Suppressor macrophage treated with lipopolysaccharide for 4 hours (primary cell): ENCODE measurements at places on chromosomes 2 and 18.

GRCh38 chr2:60505880-60506260 is 47.6 kb downstream of the BCL11A start:
- no peak for DNase-seq

DNA sequence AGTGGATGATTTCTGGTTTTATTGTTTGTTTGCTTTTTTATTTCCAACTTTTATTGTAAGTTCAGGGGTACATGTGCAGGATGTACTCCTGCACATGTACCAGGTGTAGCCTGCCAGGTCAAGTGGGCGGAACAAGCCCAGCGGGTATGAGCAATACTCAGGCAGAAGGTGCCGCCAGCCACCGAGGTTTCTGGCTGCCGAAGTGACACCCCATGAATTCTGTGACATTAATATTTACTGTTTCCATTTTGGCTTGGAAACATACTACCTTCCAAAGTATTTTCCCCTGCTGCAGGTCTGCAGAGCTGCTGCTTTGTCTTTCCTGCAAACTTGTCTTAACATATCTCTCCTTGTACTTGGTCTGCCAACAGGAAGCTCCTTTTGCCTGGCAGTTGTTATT is 78.5 kb downstream of the PTPN4 start:
- DNase-seq, result no peak

DNA sequence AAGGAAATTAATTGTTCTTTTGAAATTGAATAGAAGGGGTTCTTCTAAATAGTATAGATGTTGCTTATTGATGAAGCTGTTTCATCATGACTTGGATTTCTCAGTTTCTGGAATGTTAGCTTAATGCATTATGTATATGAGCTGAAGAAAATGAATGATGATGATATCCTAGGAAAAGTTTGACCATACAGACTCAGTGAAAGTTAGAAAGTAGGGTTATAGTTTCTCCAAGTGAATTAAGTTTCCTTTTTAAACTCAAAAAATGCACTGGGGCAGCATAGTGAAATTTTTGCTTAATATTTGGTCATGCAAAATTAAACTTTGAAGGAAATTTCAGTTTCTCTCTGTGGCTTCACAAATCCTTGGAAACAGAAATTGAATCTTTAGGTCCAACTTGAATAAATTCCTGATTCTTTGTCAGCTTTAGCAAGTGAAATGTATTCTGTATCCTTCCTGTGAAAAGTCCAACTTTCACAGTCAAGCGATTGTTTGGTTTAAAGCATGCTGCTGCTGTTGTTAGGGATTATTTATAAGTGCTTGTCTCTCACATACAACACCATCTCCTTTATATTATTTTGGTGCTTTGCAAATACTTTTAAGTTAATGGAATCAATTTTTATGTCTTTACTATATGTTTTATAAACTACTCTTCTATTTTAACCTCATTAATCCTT is 78.2 kb downstream of the PIK3C3 start:
- no peak for DNase-seq

GRCh38 chr2:69724540-69725159 is 17.3 kb upstream of the ANXA4 start:
- DNase-seq, result peak; percentile 92

GRCh38 chr2:187397886-187398285 is 50.2 kb downstream of the CALCRL start:
- no peak for DNase-seq

DNA sequence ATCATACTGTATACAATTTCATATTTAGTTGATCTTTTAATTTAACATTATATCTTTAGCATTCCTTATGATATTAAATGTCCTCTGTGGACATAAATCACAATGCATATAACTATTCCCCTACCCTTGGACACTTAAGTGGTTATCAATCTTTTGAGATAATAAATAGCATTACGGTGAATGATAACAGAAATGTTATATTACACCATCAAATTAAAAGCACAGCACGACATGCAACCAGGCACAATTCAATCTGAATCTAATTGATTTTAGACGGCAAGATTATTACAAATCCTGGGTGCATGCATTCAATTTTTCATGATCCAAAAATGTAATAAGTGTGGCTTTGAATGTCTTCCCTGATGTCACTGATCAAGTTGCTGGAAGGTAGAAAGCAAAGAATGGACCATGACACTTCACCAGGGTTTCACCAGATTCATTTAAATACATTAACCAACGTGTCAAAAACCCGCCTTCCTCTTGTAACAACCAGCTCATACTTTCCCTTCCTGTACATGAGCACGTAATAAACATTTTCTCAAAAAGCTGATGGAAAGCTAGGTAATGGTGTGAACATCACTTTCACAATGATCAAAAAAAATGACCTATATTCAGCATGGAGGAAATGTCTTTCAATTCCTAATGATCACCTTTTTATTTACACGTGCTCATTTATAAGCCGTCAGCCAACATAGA is 513.7 kb upstream of the ID2 start:
- DNase-seq, result no peak

GRCh38 chr18:75037689-75037955 is 171.3 kb downstream of the PTGR3 start:
- DNase-seq, result no peak

DNA sequence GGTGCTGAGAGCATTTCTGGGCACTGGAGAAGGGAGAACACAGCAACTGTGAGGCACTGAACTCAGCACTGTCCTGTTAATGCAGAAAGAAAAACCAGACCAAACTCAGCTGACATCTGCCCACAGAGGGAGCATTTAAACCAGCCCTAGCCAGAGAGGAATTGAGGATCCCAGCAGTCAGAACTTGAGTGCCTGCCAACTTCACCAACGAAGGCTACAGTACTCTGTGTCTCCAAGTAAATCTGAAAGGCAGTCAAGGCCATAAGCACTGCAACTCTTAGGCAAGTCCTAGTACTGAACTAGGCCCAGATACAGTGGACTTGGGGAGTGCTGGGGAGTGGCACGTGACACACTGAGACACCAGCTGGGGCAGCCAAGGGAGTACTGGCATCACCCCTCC is 176.2 kb upstream of the ZC3H15 start:
- DNase-seq, result no peak

- peak; percentile 22 for DNase-seq
These were observed 710 bp downstream of the DUSP19 start for GRCh38 chr2:183079139-183079775.

GRCh38 chr2:513981-514706 is 163.1 kb downstream of the TMEM18 start:
- DNase-seq, result no peak

GRCh38 chr2:112701052-112701451 is 19.8 kb upstream of the NT5DC4 start:
- DNase-seq, result peak; percentile 82

- peak; percentile 62 for DNase-seq
These were observed 140.5 kb downstream of the TPGS2 start for GRCh38 chr18:36688020-36688965.

- DNase-seq, result no peak
These were observed 59.6 kb downstream of the CSRNP3 start for GRCh38 chr2:165529130-165529529.

- DNase-seq, result no peak
These were observed 25.4 kb downstream of the CYBRD1 start for GRCh38 chr2:171547720-171548119.

GRCh38 chr2:196112418-196113034 is 43.9 kb upstream of the DNAH7 start:
- no peak for DNase-seq

DNA sequence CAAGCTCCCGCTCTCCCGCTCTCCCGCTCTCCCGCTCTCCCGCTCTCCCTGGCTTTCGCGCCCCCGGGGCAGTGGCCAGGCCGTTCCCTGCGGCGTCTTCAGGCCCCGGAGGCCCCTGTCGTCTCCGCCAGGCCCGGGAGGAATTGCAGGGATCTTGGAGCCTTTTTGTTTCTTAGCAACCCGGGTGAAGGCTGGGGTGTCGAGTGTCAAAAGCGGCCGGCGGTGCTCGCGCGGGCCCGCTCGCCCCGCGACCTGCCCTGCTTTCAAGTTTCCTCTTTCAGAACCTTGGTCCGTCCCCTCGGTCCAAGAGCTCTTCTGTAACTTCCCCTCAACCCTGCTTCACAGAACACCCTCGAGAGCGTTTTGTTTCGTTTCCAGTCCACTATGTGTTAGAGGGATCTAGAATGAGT is 1.4 kb downstream of the RNF138 start:
- DNase-seq, result peak; percentile 91

DNA sequence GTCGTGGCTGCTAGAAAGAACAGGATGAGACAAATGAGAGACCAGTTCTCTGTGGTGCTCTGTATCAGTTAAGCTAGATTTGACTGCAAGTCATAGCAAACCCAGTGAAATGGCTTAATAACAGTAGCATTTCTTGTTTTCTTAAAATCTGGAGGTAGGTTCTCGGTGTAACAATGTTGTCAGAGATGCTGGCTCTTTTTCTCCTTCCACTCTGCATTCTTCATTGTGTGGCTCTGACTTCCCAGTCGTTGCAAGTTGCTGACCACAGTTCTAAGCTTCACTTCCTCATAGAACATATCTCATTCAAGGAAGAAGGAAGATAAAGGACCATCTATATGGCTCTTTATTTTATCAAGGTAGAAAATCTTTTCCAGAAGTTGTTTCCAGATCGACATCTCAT is 7.9 kb upstream of the CKAP2L start:
- DNase-seq, result peak; percentile 59

DNA sequence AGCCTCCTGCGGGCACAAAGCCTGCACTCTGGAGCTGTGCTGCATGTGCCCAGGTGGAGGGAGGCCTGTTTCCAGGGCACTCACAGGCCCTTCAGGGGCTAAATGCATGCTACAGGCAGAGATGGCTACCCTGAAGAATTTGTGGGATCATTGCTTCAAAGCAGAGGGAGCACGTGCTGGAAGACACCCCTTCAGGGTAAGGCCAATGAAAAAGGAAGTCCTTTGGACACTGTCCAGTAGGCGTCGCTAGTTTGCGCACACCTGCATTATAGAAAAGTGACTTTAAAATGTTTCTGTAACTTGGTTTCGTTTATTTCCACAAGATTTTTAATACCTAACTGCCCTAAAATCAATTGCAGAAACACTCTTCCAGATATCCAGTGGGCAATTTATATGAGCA is 325.3 kb downstream of the ZNF516 start:
- no peak for DNase-seq

DNA sequence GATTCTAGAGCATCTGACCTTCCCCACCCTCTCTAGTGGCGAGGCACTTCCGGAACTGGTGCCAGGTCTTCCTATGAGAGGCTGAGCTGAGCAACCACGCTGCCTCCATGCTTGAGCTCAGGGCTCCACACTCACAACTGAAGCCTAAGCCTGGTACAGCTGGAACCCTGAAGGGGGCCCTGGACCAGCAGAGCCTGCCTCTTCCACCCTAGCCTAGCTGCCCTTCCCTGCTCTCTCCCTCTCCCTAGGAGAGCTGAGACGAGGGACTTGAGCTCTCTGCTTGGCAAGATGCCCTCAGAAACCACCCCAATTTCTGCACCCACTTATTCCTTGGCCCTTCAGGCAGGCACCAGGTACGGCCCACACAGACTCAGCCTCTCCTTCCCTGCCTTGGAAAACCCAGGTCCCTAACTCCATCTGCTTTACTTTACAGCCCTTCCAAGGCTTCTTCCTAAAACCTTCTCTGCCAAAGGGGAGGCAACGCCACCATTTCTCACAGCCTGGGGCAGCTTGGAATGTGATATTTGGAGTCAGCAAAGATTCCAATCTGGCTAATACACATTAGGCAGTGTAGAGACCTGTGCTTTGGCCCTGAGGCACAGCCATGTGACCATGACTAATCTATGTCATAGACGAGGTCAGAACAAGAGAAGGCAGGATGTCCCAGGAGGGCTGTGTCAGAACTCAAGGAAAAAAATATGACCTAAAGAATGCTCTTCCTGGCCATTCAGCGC is 18.8 kb downstream of the COX7A2L start:
- DNase-seq, result peak; percentile 35

DNA sequence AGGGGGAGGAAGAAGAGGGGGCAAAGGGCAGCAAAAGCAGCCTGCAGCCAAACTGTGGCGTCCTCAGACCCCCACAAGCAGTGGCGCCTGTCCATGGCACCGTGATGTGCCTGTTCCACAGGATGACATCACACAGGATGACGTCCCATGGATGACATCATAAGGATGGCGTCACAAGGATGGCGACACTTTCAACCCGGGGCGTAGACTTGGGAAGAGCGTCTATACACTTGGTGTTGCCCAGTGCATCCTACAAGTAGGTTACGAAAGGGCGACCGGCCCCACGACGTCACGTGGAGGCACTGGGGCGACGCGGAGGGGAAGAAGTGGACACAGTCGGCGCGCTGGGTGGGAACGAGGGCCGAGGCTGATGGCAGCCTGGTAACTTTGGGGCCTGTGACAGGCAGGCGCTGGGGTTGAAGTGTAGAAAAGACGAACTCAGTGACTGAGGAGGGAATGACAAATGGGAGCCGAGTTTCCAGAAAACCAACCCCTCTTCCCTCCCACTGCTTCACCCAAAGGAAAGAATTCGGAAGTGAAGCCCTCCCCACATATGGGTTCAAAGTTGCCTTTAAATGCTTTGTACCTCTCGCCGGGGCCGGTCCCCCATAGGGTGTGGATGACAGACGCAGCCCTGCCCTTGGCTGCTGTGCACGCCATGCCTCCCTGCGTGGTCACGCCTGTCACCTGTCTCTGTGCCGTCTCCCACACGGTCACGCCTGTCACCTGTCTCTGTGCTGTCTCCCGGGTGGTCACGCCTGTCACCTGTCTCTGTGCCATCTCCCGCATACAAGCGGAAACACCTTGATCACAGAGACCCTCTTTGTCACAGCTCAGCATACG is 13.4 kb upstream of the KCNG2 start:
- no peak for DNase-seq

DNA sequence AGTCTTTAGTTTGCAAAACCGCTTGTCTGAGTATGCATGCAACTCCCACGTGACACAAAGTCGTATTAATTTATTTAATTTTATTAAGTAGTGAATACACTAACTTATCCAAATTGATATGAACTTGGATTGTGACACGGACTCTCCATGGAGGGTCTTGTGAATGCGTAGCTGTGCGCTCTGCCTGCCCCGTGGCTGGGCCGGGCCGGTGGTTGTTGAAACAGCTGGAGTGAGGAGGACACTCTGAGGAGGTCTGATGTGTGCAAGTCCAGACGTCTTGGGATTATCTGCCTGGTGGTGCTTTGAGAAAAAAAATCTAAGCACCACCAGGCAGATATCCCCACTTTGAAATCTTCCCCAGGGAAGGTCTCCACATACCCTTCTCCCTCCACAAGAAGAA is 41.0 kb upstream of the RBM44 start:
- DNase-seq, result no peak

GRCh38 chr2:177692783-177693269 is 300.3 kb downstream of the AGPS start:
- DNase-seq, result no peak

- no peak for DNase-seq
These were observed 75.0 kb downstream of the ACSL3 start for GRCh38 chr2:222935688-222936298.

GRCh38 chr2:37566517-37566981 is 104.9 kb downstream of the CDC42EP3 start:
- peak; percentile 47 for DNase-seq

GRCh38 chr2:232628466-232629128 is 4.8 kb upstream of the EFHD1 start:
- no peak for DNase-seq

GRCh38 chr2:112725545-112726457 is 5.0 kb downstream of the NT5DC4 start:
- DNase-seq, result no peak
